ENCODE measurements at places on chromosomes 5 and 9.
A peak's percentile ranks its signal among the peaks of the same experiment; 100 is the strongest.

DNA sequence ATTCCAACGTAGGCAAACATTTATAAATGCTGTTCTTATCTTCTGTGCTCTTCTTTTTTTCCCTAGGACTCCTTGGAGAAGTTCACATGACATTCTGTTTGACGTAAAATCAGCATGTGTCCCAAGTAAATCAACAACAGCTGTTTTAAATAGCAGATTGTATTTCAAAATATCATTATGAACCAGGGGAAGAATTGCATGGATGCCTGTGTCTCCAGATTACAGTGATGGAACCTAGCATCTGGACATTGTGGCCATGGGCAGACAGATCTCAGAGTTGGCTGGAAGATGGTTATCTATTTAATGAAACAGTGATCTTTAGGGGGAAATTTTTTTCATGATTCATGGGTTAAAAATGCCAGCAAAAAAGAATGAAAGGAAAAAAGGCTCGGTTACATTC is 222.0 kb downstream of the MAN2A1 start:
- no peak for DNase-seq

GRCh38 chr9:805151-805550 is 36.3 kb upstream of the DMRT1 start:
- no peak for DNase-seq

DNA sequence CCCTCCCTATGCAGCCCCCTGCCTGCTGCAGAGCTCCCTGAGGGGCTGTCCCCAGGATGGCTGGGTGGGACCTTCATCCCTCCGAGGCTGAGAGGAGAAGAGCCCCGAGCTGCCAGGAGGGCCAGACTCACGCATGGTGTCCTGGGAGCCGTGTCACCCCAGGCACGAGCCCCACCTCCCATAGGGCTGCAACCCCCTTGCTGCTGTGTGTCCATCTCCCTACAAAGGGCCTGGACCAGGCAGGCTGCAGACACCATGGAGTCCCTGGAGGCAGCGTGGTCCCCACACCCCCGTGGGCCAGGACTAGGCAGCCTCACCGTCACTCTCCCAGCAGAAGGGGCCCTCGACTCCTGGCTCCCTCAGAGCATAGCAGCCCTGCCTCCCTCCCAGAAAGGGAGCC is 11.2 kb upstream of the SEC16A start:
- no peak for DNase-seq

GRCh38 chr5:180209137-180209581 is at the start of gene RASGEF1C:
RASGEF1C (minus strand) TSS chr5:180209211; CDS start chr5:180138052, 71,159 bp downstream.
- DNase-seq, result peak; percentile 34

DNA sequence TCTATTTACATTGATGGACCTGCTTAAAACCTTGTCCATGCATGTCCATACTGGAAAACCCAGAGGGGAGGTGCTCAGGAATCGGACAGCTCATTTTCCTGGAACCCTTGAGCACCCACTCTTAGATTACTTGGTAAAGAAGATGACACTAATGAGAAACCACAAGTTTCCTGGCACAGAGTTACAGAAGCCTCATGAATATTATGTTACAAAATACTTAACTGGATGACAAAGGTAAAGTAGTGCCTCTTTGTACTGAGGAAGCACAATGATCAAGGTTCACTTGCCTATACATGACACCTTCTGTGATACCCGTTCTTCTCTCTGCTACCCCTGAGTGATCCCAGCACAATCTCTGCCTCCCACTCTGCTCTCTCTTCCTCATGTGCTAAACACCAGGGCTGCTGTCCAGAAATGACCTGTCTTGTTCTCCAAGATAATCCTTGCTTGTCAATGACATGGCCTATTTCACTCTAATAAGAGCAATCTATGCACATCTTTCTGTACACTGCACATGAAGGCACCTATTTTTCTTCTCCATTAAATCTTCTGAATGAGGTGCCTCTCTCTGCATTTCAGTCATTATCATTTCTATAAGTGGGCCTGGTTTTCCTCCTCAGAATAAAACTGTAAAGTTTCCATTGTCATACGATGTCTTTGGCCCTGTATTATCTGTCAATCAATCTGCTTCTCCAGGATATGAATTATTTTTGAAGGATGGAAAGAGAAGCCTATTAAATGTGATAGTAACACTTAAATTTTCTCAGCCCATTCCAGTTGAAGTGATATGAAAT is 684.0 kb upstream of the ACO1 start:
- DNase-seq, result no peak

GRCh38 chr5:94433397-94434163 is 184.8 kb downstream of the KIAA0825 start:
- no peak for DNase-seq

GRCh38 chr9:118809160-118809625 is 560.0 kb downstream of the BRINP1 start:
- no peak for DNase-seq

- no peak for DNase-seq
Measured at GRCh38 chr5:148725675-148726074, 71.3 kb upstream of the HTR4 start.

DNA sequence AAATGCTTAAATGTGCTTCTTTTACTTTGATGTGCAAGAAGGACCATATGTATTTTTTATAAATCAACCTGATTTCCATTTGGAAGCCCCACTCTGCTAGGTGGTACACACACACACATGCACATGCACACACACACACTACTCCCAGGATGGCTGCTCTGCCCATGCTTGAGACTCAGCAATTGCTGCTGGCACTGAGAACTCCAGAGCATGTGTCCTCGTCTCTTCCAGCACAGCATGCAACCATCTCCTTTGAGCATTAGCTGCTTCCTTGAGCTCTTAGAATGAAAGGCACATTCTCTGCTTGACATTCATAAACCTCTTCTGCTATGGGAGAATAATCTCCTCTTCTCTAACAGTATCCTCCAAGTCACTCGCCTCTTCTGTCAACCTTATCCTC is 115.9 kb downstream of the FEM1C start:
- no peak for DNase-seq

GRCh38 chr5:142186857-142187594 is 78.4 kb downstream of the NDFIP1 start:
- DNase-seq, result no peak

DNA sequence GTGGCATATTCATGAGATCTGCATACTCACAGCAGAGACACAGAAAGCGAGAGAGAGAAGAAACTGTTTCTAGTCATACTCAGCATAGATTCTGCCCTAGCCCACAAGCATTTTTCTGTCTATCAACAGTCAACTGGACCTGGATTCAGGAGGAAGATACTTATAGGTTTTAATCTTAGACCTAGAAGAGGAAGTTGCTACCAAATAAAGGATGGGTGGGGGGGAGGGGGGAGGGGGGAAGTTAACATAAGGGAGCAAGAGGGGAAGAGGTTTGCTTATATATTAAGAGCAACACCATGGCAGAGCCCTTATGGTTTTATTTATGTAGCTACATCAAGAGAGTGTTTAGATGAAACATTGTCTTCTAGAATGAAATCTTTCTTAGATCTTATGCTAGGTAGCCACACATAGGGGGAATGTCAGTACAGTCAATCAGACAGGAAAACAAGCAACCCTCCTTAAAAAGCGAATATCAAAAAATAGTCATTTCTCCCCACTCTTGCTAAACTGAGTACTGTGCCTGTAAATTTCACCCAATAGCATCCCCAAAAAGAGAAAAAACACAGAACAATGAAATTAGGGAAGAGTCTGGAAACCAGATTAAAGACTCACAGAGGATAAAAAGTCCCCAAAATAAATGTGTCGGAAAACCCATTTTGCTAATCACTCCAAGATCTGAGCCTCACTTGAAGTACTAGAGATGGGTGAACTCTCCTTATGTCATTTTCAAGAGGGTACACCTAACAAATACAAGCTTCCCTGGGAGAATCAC is 192.7 kb upstream of the NR4A3 start:
- no peak for DNase-seq

DNA sequence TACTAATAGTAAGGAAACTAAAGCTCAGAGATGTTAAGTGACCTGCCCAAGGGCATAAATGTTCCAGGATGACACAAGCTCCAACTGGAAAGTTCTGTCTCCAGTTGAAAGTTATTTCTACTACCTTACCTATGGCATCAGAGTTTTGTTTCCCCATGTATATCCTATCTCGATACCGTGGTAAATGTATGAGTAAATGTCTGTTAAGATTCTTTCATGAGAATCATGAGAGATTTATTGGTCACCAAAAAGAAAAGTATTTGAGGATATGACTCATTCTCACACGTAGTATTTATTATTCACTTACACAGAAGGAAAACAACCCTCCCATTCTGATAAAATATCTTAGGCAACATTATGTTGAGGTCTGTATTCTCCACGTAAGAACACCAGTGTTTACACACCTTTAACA is 11.1 kb upstream of the SHOC1 start:
- DNase-seq, result no peak

- DNase-seq, result no peak
Measured at GRCh38 chr9:99391937-99392594, 170.0 kb downstream of the SEC61B start.

GRCh38 chr5:157458835-157459234 is 1.2 kb upstream of the NIPAL4 start:
- DNase-seq, result no peak

- peak; percentile 44 for DNase-seq
Measured at GRCh38 chr9:129139233-129139992, 28.2 kb downstream of the PTPA start.

DNA sequence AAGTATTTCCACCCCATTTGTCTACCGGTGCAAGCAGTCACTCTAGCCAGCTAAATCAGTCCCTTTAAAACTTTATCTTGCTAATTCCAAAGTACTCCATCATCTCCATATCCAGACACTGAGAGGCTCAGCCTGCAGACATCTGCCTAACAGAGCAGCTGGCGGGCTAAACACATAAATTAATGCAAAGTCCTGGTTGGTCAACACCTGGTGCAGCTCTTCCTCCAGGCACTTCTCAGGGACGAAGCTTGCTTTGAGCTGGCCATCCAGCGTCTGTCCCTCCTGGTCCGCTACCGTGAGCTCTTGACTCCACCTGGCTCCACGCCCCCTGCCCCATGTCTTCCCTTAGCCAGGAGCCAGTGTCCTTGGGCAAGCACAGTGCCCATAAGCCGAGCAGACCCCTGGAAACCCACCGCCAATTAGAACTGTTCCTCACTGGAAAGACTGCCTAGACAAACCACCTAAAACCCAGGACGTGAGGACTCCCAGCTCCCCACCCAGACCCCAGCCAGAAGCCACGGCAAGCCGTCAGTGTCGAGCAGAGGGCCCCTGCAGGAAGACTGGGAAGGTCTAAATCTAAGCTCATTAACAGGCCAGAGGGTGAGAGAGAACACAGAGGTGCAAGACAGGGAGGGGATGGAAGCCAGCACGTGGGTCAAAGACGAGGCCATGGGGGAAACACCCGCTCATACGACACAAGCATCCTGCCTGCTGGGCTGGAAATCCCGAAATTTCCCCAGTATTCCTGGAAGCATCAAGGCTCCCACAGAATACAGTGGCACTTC is 120.0 kb downstream of the COL23A1 start:
- no peak for DNase-seq

- DNase-seq, result no peak
Measured at GRCh38 chr9:131174681-131175239, 49.4 kb downstream of the NUP214 start.

- no peak for DNase-seq
Measured at GRCh38 chr5:4229414-4230292, 634.0 kb downstream of the IRX1 start.

- DNase-seq, result no peak
Measured at GRCh38 chr9:15157381-15157780, 149.6 kb downstream of the TTC39B start.

DNA sequence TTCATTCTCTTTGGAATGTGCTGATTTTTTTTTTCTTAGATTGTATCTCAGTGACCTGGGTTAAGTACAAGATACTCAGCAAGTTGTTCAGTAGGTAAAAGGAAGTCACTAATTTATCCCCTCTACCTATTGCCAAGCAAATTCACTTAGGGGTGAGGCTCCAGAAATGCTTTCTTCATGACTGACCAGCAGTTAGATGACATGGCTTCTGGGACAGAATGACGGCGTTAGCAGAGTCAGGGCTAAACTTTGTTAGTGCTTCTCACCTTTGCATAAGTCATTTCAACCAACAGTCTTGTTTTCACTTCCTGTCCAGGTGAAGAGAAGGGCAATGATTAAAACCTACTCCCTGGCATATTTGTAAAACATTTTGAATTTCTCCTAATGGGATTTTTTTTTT is 20.2 kb upstream of the MTAP start:
- DNase-seq, result no peak

DNA sequence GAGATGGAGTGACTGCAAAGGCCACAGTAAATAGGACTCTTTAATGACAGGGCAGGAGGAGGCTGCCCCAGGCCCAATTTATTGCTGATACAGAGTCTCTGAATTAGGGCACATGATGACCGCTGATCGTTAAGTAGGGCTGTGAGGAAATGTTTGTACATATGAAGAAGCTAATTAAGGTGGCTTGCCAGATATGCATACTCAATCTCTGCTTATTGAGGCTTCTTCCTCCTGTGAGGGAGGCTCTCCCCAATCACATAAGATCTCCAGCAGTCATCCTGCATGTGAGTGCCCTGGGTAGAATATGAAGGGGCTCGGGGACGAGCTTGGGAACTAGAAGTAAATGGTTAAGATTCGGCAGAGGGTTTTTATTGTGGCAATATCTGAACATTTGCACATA is 8.2 kb upstream of the CD180 start:
- DNase-seq, result no peak

DNA sequence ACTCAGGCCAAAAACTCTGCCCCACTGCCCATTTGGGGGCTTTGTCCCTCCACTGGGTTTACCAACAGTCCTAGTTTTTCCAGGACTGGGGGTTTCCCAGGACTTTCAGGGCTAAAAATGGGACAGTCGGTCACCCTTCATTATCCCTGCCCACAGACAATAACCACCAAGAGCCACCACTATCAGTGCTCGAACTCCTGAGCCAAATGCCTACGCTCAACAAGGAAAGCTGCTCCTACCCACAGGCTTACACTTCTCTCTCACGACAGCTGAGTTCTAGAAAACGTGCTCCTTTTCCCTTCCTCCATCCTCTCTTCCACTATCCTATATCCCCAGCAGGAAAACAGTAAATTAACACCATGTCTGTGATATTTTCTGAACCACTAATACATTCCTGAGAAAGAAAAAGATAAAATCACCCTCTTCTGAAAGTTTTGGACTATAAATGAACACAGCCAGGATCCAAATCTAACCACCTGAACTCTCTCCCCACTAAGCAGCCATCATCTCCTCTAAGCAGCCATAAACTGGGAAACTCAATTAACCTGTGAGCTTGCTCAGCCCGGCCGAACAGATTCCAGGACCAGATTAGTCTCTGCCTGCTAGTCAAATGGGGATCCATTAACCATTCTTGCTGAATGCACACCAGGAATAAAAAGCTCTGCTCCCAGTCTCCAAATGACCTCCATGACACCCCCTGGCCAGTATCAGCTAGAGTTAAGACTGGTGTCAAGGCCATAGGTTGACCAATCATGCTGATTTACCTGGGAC is 41.8 kb downstream of the KLHL3 start:
- no peak for DNase-seq

GRCh38 chr5:148993283-148993936 is 69.5 kb downstream of the SH3TC2 start:
- DNase-seq, result no peak

- no peak for DNase-seq
Measured at GRCh38 chr5:53674121-53674520, 113.7 kb downstream of the NDUFS4 start.

Data from activated CD4-positive, CD25-positive, alpha-beta regulatory T cell (primary cell).